Motor neuron (in vitro differentiated cells): ENCODE measurements at places on chromosomes 6 and 20. TPM values are rescaled to one million over a fixed set of nuclear protein-coding genes. Genes with fewer than 3 reads are reported as not detected.

CPXM1 gene
- 4.5 and 15.3 TPM in 2 replicates for total RNA-seq

CTAGE9 gene
- total RNA-seq = not detected in 2 replicates

LY6G6D gene
- not detected in 2 replicates for total RNA-seq

TBXT gene
- 0.28 and 0.34 TPM in 2 replicates for total RNA-seq

DNA sequence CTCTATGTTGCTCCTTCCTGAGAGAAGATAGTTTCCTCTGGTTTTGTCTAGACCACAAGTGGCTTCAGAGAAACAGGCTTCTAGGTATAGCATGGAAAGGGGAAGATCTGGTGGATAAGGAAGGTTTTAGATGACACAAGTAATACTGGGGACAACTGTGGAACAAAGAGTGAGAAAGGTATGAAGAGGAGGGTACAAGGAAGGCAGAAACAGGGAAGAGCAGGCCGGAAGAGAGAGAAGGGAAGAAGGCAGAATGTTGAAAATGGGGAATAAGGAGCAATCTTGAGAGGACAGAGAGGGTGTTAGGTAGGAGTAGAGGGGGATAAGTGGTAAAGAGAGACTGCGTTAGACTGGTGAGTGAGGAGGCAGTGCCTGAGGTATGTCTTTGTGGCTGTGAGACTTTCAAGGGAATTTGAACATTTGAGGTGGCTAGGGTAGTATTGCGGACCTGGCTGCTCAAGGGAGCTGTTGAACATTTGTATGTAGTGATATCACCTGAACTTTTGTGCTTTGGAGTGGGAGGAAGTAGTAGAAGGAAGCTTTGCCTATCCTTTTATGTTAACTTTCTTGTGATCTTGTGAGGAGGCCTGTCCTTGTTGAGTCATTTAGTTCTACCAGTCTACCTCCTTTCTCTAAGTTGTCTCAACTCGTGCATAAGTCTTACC lies 69.5 kb downstream of the FOXO3 start:
- no peak for ATAC-seq

- ATAC-seq = no peak
These were observed 229.2 kb downstream of the PRL start for GRCh38 chr6:22067671-22068070.

GRCh38 chr6:111113336-111114086 lies 26.2 kb downstream of the SLC16A10 start:
- ATAC-seq = peak; percentile 96

GRCh38 chr6:12990162-12990561 lies 273.6 kb downstream of the PHACTR1 start:
- ATAC-seq = no peak

DNA sequence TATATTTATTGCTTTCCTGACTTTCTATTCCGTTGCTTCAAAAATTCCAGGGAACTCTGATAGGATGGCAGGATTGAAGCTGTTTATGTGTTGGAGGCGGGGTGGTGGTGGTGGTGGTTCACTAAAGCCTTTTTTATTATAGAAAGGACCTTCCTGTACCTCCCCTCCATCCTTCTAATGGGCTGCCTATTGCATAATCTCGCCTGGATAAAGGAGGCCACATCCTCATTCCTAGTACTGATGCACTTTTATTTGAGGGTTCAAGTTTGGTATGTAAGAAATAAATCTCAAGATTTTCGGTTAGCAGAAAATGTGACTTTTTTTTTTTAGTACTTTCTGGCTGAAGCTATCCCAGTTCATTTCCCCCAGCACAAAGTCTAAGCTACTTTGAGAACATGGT lies 18.7 kb upstream of the CTAGE9 start:
- ATAC-seq = no peak

- ATAC-seq = no peak
These were observed 13.3 kb downstream of the DUSP22 start for GRCh38 chr6:305371-306206.
